ENCODE measurements at places on chromosomes 2 and 18.

GRCh38 chr2:187640926-187641510 is 86.8 kb upstream of the TFPI start:
- no peak for DNase-seq

- DNase-seq = no peak
These were observed 71.7 kb downstream of the POLR1A start for GRCh38 chr2:86033751-86034692.

- no peak for DNase-seq
These were observed 74.9 kb upstream of the TFCP2L1 start for GRCh38 chr2:121359716-121360565.

GRCh38 chr2:116922414-116922813 is 892.1 kb upstream of the DDX18 start:
- no peak for DNase-seq

DNA sequence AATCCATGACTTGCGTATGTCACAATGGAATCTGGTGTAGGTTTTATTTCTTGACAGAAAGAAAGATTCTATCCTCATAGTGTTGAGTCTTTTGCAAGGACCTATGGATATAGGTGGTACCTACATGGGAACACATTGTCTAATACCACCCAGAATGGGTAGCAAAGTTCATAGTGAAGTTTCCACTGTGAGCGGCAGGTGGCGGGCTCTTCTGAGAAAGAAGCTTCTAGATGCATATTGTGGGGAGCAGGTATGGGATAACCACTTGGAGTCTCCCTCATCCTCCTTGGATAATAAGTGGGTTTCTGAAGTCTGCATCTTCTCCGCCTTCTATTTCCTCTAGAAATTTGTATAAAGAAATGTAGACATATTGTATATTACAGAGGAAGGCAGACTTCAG is 44.9 kb downstream of the LINC00305 start:
- DNase-seq = no peak

DNA sequence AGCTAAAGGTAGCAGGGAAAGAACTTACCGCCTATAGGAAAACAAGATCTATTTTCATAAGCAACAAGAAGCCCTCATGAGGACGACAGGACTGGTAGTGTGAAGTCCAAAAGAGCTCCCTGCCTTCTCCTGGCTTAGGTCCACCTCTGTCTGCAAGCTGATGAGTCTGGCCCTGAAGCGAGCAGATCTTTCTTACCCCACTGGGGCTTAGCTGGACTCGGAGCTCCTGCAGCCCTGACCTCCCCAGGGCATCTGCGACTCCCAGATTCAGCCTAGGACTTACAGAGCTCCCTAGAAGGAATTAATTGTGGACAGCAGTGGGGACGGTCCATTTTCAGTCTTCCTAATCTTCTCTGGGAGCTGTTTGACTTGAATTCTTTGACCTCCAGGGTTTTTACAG is 53.7 kb downstream of the MCFD2 start:
- no peak for DNase-seq

DNA sequence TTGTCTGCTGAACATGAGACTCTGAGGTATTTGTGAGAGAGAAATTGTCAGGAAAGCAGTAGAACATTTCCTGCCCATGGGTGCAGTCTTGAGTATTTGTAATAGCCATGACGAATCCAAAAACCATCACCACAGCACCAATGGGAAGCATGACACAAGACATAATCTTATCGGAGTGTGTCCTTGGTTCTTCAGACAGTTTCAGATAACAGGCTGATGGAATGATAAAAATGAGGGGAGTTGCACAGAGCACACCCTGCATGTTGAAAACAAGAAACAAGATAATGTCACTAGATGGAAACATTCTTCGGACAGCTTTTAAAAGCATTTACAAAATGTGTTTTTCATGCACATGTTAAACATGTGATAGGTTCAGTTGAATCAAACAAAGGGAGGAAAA is 56.9 kb downstream of the SLC38A11 start:
- peak; percentile 69 for DNase-seq

DNA sequence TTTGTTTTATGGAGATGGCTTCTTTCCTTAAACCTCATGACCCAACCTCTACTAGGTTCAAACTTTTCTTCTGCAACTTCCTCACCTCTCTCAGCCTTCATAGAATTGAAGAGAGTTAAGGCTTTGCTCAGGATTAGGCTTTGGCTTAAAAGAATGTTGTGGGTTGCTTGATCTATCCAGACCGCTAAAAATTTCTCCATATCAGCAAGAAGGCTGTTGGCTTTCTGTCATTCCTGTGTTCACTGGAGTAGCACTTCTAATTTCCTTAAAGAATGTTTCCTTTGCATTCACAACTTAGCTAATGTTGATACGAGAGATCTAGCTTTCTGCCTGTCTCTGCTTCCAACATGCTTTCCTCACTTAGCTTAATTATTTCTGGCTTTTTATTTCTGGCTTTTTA is 58.1 kb upstream of the KYNU start:
- peak; percentile 4 for DNase-seq

GRCh38 chr2:71725836-71726235 is 272.5 kb downstream of the DYSF start:
- no peak for DNase-seq

DNA sequence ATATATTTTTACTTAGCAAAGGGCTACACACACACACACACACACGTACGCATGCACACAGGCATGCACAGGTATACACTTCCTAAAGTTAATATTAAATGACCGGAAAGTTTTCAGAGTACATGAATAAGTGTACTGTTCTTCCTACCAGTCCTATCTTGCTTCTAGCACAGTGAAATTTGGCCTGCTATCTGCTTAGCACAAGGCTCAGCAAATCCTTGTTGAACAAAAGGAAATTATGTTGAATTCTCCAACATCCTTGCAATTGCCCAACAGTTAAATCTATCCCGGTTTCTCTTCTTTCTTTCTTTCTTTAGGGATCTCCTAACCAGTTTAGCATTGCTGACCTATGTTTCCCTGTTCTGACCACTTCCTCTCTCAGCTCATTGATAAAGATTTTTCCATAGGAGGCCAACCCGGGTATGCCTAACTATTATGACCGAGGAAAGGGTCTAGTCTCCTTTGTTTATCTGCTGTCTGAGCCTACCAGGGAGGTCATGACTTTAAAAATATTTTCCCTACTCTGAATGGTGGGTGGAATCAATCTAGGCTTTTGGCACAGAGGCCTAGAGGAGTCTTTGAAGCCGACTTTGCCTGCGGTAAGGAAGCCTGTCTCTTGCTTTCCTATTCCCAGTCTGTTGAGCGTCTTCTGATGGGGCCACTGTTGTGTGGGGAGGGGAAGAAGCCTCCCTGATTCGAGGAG is 400.7 kb downstream of the HRH4 start:
- DNase-seq = no peak

DNA sequence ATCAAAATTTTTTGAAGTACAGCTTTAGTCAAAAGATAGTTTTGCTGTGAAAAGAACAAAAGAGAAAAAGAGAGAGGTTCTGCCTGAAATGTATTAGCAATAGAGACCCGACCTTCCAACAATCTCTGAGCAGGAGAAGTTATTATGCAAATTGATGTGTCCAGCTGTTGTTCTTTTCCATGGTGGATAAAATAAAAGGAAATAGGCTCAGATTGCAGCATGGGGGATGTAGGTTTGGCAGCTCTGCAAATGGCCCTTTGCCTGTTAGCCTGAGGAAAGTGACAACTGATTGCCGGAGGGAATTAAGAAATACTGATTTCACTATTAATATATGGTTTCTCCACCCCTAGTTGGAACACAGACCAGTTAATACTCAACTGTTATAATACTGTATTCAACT is 1283.2 kb upstream of the NXPH2 start:
- DNase-seq = no peak

DNA sequence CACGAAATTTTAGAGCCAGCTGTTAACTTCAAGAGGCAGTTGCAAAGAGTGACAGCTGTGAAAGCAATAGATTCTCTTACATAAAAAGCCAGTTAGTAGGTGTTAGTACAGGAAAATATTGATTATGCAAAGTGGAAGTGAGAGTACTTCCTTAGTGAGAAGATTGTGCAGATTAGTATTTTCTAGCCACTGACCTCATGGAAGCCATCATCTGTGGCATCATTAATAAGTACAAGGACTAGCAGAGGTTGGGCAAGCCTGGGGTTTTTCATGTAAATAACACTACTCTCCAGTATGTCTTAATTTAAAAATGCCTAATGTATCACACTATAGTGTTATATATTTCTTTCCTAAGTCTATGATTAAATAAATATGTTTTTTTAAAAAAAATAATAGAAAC is 166.2 kb upstream of the DTNA start:
- DNase-seq = no peak

DNA sequence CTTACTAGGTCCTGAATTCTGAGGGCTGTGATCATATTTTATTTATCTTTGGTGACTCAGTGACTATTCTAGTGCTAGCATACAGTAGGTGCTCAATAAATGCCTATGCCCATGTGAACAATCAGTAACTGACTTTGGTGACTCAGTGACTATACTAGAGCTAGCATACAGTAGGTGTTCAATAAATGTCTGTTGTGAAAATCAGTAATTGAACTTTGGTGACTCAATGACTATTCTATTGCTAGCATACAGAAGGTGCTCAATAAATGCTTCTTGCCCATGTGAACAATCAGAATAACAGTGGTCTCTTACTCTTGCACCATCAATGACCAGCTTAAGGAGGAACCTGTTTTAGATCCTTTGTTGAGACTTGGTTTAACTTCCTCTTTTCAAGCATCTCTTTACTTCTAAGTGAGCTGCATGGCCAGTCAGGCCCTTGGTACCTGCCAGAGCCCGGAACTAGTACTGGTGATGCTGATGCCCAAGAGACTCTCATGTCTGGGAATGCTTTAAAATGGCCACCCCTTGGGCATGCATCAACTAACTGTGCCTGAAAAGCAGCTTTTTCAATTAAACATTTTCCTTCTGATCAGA is 214.9 kb upstream of the SPRED2 start:
- DNase-seq = no peak

- no peak for DNase-seq
These were observed 587.6 kb downstream of the DSC3 start for GRCh38 chr18:30454920-30455319.

DNA sequence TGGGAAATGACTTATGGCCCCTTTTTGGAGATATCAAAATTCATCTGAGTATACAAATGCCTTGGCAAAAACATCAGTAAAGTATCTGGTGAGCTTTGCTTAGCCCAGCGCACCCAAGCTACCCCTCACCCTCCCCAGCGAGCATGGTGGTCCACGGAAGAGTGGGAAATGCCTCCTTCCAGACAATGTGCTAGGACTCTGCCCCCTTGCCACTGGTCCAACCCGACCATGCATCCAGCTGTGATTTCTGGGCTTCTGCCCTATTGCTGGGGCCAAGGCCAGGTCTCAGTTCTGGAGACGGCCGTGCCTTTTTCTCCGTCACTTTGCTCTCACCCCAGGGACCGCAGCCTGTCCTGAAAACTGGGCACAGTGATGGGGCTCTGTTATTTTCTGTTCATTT is 31.8 kb upstream of the CCL20 start:
- DNase-seq = no peak

GRCh38 chr2:189253836-189254235 is 74.3 kb upstream of the COL5A2 start:
- no peak for DNase-seq

DNA sequence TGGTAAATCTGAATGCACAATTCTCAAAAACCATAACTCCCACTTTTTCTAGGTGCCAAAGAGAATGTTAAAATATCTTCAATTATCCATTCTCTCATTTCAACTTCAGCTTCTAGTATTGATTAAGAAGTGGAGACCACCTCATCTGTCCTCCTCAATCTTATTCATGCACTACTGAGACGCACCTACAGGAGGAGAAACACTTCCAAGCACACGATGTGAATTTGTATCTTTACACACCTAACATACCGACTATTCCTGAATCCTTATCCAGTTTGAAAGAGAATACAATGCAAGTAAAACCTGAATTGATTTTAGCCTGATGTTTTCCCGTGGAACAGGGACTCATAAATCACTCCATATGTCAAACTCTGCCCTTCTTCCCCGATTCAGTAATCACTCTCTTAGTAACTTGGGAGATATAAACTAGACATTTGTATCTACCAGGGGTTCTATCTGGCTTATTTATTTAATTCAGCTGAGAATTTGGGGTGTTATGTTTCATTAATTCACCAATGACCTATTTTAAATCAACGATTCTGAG is 101.0 kb downstream of the MREG start:
- no peak for DNase-seq

- DNase-seq = no peak
These were observed 66.8 kb upstream of the FZD7 start for GRCh38 chr2:201966691-201967438.

GRCh38 chr18:36298126-36298741 is 721 bp downstream of the FHOD3 start:
- DNase-seq = no peak

DNA sequence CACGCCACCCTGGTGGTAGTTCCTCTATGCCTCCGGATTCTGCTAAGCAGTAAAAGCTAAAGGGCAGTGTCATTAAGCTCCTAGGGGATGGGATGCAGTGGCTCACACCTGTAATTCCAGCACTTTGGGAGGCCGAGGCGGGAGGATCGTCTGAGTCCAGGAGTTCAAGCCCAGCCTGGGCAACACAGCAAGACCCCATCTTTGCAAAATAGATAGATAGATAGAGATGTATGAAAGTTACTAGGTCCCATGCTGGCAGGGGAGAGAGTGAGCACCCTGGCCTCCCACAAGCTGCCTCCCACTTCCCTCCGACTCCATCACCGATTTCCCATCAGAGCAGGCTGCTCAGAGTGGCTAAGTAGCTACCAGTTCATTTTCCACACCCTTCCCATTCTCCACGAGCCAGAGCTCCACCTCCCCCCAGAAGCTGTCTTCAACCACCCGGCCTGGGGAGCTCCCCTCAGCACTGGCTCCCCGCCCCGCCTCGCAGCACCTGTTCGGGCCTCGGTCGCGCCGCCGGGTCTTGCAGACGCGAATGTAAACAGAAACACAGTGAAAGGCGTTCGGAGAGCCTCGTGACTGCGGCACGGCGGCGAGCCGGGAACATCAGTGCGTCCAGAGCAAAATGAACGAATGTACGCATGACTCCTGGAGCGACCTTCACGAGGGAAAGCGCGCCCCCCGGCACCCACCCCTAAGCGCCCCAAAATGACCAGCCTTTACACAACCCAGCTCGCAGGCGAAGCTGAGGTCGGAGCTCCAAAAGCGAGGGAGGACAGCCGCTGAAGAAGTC is 598 bp upstream of the CEP68 start:
- DNase-seq = no peak

- peak; percentile 93 for DNase-seq
These were observed 211.9 kb downstream of the BABAM2 start for GRCh38 chr2:28102455-28102874.

- DNase-seq = peak; percentile 65
These were observed 76.7 kb downstream of the RND3 start for GRCh38 chr2:150410809-150411208.

- DNase-seq = no peak
These were observed 5.4 kb downstream of the NEB start for GRCh38 chr2:151728804-151729414.

GRCh38 chr2:161090411-161090810 is 69.8 kb upstream of the TANK start:
- DNase-seq = no peak
